ENCODE measurements at places on chromosomes 3 and 15. TPM values are rescaled to one million over a fixed set of nuclear protein-coding genes. Genes with fewer than 3 reads are reported as not detected.

DNA sequence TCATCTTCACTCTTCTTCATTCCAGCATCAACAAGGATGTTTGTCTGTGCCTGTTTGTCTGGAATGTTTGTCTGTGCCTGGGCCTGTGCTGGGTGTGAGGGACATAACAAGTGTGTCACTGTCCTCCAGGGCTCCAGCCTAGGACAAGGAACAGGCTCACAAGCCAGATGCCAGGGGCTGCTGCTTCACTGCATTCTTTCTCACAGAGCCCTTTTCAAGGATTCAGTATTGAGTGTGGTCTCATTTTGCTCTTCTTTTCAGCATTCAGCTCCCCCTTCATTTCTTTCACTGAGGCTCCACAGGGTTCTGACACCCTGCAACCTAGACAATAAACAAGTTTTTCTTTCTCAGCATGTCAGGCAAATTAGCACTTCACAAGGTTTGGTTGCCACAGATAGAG lies 43.6 kb upstream of the KY start:
- H3K27ac ChIP-seq: no peak overlapping the region
- no peaks in the 10 kb centered on the region for H3K27me3 ChIP-seq
- no peaks in the 10 kb centered on the region for H3K4me1 ChIP-seq
- DNase-seq: no peak
- H3K4me3 ChIP-seq: no peak overlapping the region

DNA sequence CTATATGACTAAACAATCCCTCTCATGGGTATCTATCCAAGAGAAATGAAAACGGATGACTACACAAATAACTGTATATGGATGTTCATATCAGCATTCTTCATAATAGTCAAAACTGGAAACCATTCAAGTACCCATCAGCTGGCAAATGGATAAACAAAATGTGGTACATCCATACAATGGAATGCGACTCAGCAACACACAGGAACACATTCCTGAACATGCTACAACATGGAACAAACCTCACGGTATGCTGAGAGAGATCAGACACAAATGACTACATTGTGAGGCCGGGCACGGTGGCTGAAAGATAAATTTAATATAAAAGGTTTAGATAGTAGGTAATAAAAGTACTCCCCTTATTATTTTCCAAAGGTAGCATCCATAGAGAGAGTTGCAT lies 42.6 kb downstream of the CCR4 start:
- DNase-seq: no peak
- no peak overlapping the region for H3K4me3 ChIP-seq
- H3K27me3 ChIP-seq: no peaks in the 10 kb centered on the region
- H3K27ac ChIP-seq: no peak overlapping the region
- peaks cover 41% of the 10 kb centered on the region for H3K4me1 ChIP-seq
- H3K36me3 ChIP-seq: no peaks in the 10 kb centered on the region

- no peaks in the 10 kb centered on the region for H3K27me3 ChIP-seq
- H3K27ac ChIP-seq: no peak overlapping the region
- H3K4me3 ChIP-seq: no peak overlapping the region
- no peaks in the 10 kb centered on the region for H3K36me3 ChIP-seq
- DNase-seq: no peak
- no peaks in the 10 kb centered on the region for H3K4me1 ChIP-seq
Observed at GRCh38 chr3:134347551-134347950, 26.7 kb downstream of the AMOTL2 start.

DNA sequence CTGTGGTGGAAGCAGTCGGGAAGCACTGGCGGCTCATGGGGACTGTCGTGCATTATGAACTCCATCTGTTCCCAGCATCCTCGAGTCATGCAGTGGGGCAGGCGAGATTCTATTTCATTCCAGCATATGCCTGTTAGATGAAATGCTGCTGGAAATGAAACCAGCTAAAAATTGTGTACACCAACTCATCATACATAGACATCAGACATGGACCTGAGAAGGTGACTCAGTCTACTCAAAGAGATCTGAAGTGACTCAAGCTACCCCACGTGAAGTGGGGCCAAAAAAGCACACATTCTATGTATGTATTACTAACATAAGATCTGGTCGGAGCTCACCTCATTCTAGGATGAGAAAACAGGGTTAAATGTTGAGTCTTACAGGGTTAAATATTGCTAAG lies 47.5 kb upstream of the FAM98B start:
- peaks cover 5% of the 10 kb centered on the region for H3K27me3 ChIP-seq
- DNase-seq: no peak
- H3K4me3 ChIP-seq: no peak overlapping the region
- no peak overlapping the region for H3K27ac ChIP-seq
- H3K4me1 ChIP-seq: no peaks in the 10 kb centered on the region
- H3K36me3 ChIP-seq: no peaks in the 10 kb centered on the region

DNA sequence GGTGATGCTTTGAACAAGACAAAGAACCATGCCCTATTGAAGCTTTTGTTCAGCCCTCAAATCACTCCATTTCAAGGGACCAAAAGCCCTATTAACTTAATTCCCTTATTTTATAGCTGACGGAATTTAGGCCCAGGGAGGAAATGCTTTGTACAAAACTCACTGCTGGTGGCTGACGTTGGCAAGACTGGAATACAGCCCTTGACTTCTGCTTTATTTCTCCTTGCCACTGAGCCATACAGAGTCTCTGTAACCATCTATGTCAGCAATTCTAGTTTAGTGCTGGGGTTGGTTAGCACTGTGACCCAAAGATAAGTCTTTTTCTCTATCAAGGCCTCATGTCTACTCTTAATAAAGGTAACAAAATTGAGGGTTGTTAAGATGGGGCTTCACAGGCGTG lies 316.1 kb upstream of the TPRG1 start:
- DNase-seq: no peak
- no peak overlapping the region for H3K27ac ChIP-seq

- peaks cover 9% of the 10 kb centered on the region for H3K4me1 ChIP-seq
- H3K4me3 ChIP-seq: no peak overlapping the region
- H3K36me3 ChIP-seq: peaks cover 38% of the 10 kb centered on the region
- DNase-seq: no peak
- H3K27ac ChIP-seq: no peak overlapping the region
Observed at GRCh38 chr3:170162052-170162451, 19.5 kb downstream of the PHC3 start.

DNA sequence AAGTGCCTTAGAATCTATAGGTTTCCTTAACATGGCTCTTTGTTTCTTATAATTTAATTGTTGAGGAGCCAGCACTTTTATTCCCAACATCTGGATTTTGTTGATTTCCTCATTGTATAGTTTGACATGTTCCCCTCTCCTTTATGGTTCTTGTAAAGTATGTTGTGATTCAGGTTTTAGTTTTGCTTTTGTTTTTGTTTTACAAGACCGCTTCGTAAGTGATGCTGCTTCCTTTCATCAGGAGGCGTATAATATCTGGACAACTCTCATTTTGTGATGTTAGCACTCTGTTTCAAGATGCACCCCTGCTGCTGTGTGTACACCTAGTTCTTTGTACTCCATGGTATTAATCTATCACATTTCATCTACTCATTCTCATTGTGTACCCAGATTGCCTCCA lies 48.7 kb downstream of the SLC49A4 start:
- H3K36me3 ChIP-seq: no peaks in the 10 kb centered on the region
- H3K27ac ChIP-seq: no peak overlapping the region
- H3K4me3 ChIP-seq: no peak overlapping the region
- DNase-seq: no peak
- no peaks in the 10 kb centered on the region for H3K27me3 ChIP-seq

GRCh38 chr3:169869484-169870220 lies at the start of gene LRRC31:
TSS of gene LRRC31 (minus strand) at chr3:169869935. CDS start at chr3:169869807, 128 bp downstream.
- no peak within 1 kb of the TSS for H3K4me3 ChIP-seq
- H3K4me1 ChIP-seq: peaks cover 35% of the 10 kb centered on the region
- H3K27me3 ChIP-seq: no peaks in the 10 kb centered on the region
- no peak for DNase-seq
- no peaks in the 10 kb centered on the region for H3K36me3 ChIP-seq

DNA sequence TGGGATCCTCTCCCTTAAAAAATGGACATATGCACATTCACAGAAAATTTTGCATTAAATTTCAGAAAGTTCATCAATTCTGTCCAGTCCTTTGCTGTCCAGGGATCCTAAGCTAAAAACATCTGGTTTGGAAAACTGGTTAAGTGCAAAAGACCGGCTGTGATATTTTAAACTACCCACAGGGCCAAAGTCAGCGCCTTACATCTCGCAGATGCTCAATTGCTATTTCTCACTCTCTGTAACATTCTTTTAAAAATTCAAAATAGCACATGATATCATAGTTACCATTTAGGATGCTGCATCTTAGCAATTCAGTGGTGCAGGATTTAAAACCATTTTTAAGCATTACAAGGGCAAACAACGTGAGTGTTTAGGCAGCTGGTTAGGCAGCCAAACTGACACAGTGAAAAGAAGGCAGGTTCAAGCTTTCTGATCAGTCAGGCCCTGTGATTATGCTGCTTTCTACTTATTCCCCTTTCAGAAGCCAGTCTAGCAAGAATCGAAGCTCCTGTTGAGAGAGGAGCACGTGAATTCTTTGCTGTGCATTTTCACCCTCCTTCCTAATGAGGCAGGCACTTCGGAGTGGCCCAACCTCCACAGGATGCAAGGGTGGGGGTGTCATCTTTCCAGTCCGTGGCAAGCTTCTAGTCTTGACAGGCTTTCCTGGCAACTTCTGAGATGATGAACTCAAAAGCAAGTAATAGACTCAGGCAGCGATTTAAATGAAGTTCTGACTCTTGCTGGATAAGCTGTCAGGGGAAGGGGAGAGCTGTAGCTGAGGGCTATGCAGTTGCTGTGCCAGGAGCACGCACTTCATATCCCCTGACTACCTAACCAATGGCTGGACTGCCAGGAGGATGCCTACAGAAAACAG lies 8.8 kb downstream of the PRICKLE2 start:
- no peaks in the 10 kb centered on the region for H3K36me3 ChIP-seq
- H3K27ac ChIP-seq: no peak overlapping the region
- H3K4me1 ChIP-seq: no peaks in the 10 kb centered on the region
- no peaks in the 10 kb centered on the region for H3K27me3 ChIP-seq

Gene APOD
- not detected for total RNA-seq

Gene LMAN1L
- 1.4 TPM for total RNA-seq

All from naive thymus-derived CD4-positive, alpha-beta T cell (primary cell).